SJSA1 (cell line): ENCODE measurements at places on chromosomes 7 and 10. TPM values are rescaled to one million over a fixed set of nuclear protein-coding genes. Genes with fewer than 3 reads are reported as not detected.

MARCHF5 gene
- total RNA-seq = 11.7 and 18.5 TPM in 2 replicates

PRSS1 gene
- not detected in 2 replicates for total RNA-seq

FZD8 gene
- total RNA-seq = 15.7 and 15.9 TPM in 2 replicates

GRCh38 chr7:28551331-28551730, 139.0 kb downstream of the CREB5 start:
- no peak for DNase-seq

- no peak for DNase-seq
Measured at GRCh38 chr7:25759748-25760147, 392.2 kb upstream of the NFE2L3 start.

- no peak for DNase-seq
Measured at GRCh38 chr7:92909686-92910475, 73.5 kb upstream of the CDK6 start.
